ENCODE measurements at places on chromosomes 13 and 19.

DNA sequence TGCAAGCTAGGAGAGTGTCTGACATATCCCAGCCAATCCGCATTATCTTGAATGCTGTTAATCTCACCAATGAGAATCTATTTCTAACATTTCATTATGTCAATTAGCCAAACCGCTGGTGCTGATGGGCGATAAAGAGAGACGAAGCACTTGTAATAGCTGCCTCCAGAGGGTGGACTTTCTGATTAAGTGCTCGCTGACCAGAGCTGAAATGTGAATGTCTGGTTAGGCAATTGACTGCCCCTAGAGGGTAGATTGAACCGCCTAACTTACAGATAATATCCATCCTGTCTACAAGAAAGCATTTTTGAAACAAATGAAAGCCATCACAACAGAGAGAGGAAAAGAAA lies 552 bp upstream of the GRWD1 start:
- DNase-seq = no peak

DNA sequence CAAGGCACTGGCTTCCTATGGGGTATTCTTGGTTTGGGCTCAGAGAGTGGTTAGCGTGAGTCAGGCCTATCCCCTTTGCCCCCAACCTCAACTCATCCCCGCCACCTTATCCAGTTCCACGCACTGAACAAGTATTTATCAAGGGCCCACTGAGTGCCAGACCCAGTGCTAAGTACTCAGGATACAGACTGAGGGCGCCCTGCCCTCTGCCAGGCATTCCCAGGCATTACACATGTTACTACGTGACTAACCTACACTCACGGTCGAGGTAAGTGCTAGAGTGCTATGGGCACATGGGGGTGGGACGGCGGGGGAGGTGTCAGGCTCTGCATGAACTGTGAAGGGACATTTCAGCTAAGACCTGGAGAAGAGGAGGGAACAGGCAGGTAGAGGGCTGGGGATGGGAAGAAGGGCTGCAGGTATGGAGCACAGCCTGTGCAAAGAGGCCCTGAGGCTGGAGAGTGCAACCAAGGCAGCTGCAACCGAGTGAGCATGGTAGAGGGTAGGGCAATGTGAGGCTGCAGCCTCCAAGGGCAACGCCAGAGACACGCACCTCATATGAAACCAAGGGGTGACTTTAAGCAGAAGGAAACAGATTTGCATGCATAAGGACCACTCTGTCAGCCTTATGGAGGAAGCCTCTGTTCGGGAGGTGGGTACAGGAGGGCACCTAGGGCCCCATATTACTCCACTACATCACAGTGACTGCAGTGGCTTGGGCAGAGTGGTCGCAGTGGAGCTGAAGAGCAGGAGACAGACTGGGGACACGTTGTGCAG lies 22.5 kb downstream of the DHRS12 start:
- peak; percentile 18 for DNase-seq

GRCh38 chr13:50948601-50949000 lies 39.0 kb downstream of the RNASEH2B start:
- no peak for DNase-seq

DNA sequence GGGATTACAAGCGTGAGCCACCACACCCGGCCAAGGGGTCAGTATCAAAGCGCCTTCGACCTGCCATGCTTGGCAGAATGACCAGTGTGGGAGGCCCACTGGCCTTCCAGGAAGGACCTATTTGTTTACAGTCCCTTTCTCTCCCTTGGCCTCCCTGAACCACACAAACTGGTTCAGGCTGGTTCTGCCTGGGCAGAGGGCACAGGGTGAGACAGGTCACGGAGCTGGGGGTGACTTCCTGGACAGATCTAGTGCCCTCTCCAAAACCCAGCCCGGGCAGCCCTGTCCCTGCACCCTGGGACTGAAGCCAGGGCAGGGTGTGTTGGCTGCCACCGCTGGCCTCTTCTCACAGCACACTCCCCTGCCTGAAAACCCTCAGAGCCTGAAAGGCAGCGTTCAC lies 11.3 kb downstream of the PLEKHF1 start:
- DNase-seq = no peak

GRCh38 chr13:60538566-60538965 lies 141.5 kb downstream of the TDRD3 start:
- no peak for DNase-seq

DNA sequence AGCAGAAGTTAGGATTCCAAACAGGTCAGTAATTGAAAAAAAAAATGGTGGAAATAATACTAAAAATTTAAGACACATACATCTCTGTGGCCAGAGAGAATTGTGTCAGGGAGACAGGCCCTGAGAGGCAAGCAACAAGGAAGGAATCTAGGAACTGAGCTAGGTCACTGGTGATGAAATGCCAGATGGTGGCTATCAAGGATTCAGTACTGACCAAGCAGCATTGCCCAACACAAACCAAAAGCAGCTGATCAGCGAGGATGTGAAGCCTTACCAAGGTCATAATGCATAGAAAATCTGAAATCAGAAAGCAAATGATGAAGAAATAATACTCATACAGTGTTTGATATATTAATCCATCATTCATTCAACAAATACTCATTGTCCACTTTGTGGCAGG lies 905.0 kb downstream of the GPC5 start:
- DNase-seq = no peak

DNA sequence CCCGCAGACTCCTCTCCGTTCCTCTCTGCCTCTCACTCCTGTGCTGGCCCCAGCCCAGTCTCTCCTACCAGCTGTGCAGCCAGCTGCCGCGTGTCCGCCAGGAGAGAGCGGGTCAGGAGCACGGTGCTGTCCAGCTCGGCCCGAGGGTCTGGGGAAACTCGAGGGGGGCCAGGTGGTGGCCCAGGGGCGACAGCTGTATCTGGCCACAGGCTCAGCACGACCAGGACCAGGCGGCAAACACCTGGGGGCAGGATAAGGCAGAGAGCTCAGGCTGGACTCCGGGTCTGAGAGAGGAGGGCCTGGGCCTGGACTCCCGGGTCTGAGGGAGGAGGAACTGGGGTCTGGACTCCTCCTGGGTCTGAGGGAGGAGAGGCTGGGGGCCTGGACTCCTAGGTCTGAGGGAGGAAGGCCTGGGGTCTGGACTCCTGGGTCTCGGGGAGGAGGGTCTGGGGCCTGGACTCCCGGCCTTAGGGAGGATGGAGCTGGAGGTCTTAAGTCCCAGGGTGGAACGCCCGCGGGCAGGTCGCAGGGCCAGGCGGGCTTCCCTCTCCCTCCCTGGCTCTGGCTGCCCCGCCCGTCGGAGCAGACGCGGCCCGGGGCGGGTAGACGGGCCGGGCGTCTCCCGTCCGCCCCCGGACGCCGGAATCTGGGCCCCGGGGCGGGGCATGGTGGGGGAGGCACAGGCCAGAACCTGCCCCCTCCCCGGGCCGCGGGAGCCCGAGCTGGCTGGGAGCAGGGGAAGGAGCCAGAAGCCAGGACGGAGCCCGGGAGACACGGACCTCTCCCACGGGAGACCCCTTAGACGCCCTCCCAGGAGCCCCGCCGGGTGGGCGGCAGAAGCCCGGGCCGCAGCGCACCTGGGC lies 1.3 kb downstream of the IL11 start:
- peak; percentile 29 for DNase-seq

DNA sequence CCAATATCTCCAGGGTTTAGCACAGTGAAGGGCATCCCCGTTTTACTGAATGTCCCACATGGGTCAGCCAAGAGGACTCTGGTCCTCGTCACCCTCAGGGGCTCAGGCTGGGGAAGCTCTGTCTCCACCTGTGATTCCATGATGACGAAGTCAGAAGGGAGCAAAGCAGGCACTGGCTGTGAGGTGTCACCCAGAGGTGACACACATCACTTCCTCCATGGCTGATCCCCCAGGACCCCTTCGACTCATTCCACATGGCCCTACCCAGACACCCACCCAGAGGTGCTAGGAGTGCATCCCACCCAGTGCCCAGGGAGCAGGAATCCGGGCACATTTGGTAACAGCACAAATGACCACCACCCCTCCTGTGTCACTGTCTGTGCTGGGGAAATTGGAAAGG lies 145.2 kb upstream of the VSTM2B start:
- no peak for DNase-seq

- no peak for DNase-seq
Observed at GRCh38 chr13:87093399-87093798, 577.8 kb upstream of the SLITRK5 start.

DNA sequence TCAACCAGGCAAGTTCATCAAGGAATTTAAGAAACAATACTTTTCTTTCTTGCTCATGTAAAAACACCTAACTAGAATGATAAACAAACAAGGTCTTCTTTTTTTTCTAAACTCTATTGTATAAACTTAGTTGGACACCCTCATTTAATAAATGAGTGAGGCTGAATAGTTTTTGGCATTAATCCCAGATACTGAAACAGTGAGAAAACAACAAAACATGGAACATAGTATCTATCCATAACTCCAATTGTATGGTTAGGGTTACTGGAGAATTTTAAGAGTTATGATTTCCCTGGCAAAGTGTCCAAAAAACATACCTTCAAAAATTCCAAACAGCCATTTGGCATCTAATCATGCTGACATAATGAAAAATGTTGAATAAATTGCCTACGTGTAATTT lies 5.8 kb upstream of the POMP start:
- DNase-seq = no peak

GRCh38 chr19:41787055-41787454 lies 9.3 kb upstream of the CEACAM3 start:
- no peak for DNase-seq

DNA sequence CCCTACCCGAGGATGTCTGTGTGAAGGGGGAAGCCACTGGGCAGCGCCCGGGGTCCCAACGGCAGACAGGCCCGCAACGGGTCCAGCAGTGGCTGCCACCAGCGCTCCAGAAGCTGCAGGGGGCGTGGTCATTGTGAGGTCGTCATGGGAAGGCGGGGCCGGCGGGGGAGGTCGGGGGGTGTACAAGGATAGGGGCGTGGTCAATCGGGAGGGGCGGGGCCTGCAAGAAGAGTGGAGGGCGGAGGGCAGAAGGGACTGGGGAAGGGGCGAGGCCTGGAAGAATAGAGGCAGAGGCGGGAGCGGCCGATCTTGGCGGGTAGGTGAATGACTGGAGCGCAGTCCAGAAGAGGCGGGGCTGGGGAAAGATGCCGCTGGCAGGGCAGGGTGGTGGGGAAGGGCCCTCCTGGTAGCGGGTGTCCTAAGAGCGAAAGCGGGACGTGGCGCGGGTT lies 4.4 kb downstream of the FUZ start:
- no peak for DNase-seq

GRCh38 chr13:28717170-28717569 lies 1.6 kb downstream of the SLC46A3 start:
- DNase-seq = no peak

- no peak for DNase-seq
Observed at GRCh38 chr13:23996456-23996855, 99.2 kb upstream of the C1QTNF9B start.

DNA sequence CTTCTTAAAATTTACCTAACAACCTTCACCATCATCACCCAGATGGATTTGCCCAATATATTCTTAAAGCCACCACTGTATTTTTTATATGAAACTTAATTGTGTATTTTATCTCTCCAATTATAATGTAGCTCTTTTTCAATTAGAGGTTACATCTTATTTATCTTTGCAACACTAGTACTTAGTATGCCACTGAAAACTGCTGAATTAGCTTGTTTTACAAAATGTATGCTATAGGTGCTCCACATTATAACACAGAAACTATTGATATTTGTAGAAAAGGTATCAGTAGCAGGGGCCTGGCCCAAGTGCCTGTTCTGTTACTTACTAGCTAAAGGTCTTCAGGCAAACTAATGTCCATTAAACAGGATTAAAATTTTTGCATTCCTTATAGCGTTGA lies 35.8 kb upstream of the PCDH17 start:
- no peak for DNase-seq

- peak; percentile 32 for DNase-seq
Observed at GRCh38 chr13:77696879-77697216, 639 bp upstream of the SLAIN1 start.

GRCh38 chr19:31214997-31215396 lies 134.2 kb downstream of the TSHZ3 start:
- DNase-seq = no peak

- peak; percentile 13 for DNase-seq
Observed at GRCh38 chr19:3899531-3900294, 19.2 kb downstream of the ATCAY start.

DNA sequence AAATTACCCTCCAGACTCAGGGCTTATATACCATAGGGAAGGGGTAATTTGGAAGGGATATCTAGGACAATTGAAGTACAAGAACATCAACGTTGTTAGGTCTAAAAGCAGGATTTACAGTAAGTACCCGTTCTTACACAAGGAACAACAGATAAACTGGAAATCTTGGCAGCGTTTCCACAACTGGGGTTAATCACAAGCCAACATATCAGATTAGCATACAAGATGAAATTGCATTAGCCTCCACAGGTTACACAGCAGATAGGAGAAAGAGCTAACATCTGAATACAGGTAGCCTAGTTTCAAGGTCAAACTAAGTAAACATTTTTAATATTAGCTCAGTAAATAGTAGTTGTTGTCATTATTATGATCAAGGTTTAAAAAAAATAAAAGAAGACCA lies 1214.0 kb upstream of the PCDH20 start:
- peak; percentile 5 for DNase-seq

- no peak for DNase-seq
Observed at GRCh38 chr19:50490411-50490811, 13.8 kb upstream of the GARIN5A start.

DNA sequence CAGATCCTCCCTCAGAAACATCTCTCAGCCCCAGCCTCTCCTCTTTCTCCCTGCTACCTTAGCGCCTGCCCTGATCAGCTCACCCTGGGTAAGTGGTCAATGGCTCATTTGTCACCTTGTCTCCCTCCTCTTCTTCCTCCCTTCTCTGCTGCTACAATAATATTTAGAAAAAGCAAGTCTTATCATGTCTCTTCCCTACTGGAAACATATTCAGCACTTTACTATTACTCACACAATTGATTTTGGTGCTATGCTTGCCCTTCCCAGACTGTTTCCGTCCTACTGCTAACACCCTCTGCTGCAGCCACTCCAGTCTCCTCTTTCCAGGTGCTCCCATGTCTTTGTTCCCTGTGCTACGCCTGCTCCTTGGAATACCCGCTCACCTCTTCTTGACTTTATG lies 35.8 kb downstream of the ESD start:
- DNase-seq = no peak

GRCh38 chr19:55536366-55536765 lies 567 bp downstream of the SBK2 start:
- no peak for DNase-seq

- no peak for DNase-seq
Observed at GRCh38 chr13:61531383-61532065, 115.9 kb upstream of the PCDH20 start.

DNA sequence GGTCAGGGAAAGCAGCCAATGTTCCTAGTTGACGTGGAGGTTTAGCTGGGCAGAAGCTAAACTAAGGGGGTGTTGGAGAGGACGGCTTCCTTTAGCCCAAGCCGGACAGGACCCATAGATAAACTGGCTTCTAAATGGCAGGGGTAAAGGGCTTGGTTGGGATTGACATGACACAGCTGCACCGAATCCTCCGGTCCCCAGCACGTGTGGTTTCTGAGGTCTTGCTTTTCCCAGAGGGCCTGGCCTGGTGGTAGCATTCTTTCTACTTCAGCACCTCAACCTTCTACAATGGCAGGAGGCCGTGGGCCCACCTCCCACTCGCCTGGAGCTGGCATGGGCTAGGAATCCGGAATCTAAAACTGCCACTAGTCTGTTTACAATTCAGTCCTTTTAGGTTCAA lies 163.0 kb downstream of the FGF9 start:
- no peak for DNase-seq

All from NCI-H2171 treated with DMSO at 0.1 percent for 48 hours (cell line).